Right ventricle myocardium inferior (tissue), 1 donor: ENCODE measurements at places on chromosomes 12 and 14. TPM values are rescaled to one million over a fixed set of nuclear protein-coding genes. Genes with fewer than 3 reads are reported as not detected.

DNA sequence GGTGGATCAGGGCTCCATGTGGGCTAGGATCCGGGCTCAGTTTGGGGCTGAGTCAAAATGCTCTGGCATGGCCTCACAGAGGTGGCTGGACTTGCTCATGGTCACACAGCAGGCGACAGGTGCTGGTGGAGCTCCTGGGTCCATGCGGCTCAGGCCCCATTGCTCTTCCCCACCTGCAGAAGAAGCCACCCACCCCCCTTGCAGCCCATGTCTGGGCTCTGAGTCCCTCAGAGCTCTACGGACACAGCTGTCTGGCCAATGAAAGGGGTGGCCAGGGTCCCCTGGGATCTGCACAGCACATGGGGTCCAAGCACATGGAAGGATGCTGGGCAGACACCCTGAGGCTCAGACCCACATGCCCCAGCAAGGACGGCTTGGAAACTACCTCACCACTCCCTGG is 17.0 kb upstream of the C14orf180 start:
- DNase-seq = peak; percentile 52

Gene GPR132
- 0.89 TPM for total RNA-seq

DNA sequence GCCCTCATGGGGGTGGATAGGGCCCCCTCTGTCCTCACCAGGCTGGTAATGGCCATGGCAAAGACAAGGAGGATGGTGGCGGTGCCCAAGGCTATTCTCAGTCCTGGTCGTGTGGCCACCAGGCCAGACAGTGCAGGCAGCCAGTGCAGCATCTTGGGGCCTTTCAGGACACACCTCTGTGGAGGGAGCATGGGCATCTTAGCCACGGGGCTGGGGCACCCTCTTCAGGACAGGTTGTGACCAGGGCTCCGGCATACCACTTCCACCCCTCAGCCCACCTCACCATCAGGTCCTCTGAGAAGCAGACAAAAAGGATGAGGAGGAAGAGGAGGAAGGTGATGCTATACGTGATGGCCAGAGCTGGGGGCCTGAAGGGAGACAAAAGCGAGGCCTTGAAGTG is 10.8 kb downstream of the ADCY4 start:
- no peak for DNase-seq

Gene TMEM233
- total RNA-seq = 0.22 TPM

GRCh38 chr14:102491366-102491765 is 18.2 kb downstream of the ANKRD9 start:
- no peak for DNase-seq

Gene OR4K14
- total RNA-seq = not detected
